RKO (cell line): ENCODE measurements at places on chromosomes 12 and 14.

- no peak for DNase-seq
These were observed 392.9 kb downstream of the NOVA1 start for GRCh38 chr14:26204728-26205479.

- DNase-seq, result no peak
These were observed 57.6 kb downstream of the ST8SIA1 start for GRCh38 chr12:22276867-22277266.

GRCh38 chr12:77435446-77436091, 370.2 kb upstream of the E2F7 start:
- DNase-seq, result no peak

- peak; percentile 86 for DNase-seq
These were observed 62.9 kb upstream of the NID2 start for GRCh38 chr14:52131640-52132320.

- no peak for DNase-seq
These were observed 220.8 kb upstream of the ABCD2 start for GRCh38 chr12:39840422-39840821.

- DNase-seq, result no peak
These were observed 36.0 kb downstream of the PRB3 start for GRCh38 chr12:11233532-11233931.

GRCh38 chr12:131003036-131003715, 49.5 kb downstream of the ADGRD1 start:
- no peak for DNase-seq

DNA sequence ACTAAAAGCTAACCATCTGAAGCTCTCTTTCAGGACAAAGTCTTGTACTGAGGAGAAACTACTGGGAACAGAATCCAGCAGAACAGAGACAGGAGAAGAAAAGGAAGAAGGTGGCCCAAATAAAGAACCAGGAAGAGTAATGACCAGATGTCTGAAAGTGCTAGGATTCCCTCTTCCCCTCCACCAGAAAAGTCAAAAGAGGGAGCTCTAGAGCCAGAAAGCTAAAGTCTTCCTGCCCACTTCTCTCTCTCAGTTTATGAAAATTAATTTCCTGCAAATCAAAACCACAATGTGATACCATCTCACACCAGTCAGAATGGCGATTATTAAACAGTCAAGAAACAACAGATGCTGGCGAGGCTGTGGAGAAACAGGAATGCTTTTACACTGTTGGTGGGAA, 47.2 kb downstream of the SPPL3 start:
- DNase-seq, result no peak

DNA sequence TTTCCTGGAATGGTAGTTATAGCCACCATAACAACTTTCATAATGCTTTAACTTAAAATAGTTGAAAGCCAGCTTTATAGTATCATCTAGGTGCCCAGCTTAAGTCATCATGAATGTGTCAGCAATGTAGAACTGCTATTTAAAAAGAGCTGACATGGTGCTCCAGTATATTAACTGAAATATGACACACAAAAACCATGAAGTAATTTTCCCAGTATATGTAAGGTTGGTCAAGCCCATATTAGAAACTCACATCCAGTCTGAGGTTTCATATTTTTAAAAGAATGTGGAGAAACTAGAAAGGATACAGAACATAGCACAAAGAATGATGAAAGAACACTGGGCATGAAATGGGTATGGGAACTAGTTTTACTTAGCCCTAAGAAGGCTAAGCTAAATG, 121.3 kb upstream of the KRAS start:
- DNase-seq, result no peak

DNA sequence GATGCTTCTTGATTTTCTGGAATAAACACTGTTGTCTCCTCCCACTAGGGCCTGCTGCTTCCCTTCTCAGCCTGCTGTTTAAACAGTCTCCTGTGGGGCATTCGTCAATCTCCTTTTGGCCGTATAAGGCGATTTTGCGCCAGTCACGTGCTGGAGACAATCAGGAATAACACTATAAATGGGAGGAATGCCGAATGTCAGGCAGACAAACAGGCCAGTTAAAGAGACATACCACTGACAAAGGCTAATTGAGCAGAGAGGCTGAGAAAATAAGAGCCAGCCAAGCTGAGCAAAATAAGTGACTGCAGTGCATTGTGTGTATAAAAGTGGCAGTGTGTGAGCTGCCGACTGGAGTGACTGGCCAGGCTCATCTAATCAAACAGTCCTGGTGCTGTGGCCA, 23.3 kb downstream of the DMAC2L start:
- no peak for DNase-seq

DNA sequence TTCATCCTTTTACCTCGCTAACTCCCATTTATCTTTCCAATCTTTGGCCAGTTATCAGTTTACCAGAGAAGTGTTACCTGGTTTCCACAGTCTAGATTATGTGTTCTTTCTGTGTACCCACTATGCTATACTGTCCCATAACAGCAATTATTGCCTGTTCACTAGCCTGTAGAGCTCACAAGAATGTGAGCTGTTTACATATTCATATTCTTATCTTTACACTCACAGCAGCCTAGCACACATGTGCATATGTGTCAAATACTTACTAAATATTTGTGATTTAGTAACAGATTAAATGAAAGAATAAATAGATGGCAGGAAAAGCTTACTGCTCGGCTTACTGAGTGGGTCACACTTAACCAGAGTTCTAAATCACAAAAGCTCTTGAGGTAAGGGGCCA, 97.8 kb downstream of the NOVA1 start:
- no peak for DNase-seq
